ENCODE measurements at places on chromosomes 11 and 22. TPM values are rescaled to one million over a fixed set of nuclear protein-coding genes. Genes with fewer than 3 reads are reported as not detected.

DNA sequence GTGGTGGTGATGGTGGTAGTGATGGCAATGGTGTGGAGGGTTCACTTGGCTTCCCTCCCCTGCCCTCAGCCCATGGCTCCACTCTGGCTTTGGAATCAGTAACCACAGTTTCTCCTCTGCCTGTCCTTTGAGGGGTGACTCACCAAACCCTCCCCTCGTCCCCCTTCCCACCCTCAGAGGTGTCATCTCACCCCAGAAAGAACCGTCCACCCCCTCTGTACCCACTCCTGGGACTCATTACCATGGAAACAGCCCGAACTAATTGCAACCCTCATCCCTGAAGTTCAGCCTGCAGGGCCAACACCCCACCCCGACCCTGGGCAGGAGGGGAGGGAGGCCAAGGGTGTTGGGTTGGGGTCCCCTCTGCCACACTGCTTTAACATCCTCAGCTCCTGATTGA lies 26.6 kb downstream of the PHLDB1 start:
- DNase-seq = no peak

GRCh38 chr22:41240377-41241132 lies at the start of gene CHADL:
CHADL (minus strand) TSS chr22:41240931; CDS start chr22:41240881, 50 bp downstream.
- no peak for DNase-seq

GRCh38 chr11:113778111-113778910 lies 1.3 kb upstream of the CLDN25 start:
- DNase-seq = peak; percentile 49

DNA sequence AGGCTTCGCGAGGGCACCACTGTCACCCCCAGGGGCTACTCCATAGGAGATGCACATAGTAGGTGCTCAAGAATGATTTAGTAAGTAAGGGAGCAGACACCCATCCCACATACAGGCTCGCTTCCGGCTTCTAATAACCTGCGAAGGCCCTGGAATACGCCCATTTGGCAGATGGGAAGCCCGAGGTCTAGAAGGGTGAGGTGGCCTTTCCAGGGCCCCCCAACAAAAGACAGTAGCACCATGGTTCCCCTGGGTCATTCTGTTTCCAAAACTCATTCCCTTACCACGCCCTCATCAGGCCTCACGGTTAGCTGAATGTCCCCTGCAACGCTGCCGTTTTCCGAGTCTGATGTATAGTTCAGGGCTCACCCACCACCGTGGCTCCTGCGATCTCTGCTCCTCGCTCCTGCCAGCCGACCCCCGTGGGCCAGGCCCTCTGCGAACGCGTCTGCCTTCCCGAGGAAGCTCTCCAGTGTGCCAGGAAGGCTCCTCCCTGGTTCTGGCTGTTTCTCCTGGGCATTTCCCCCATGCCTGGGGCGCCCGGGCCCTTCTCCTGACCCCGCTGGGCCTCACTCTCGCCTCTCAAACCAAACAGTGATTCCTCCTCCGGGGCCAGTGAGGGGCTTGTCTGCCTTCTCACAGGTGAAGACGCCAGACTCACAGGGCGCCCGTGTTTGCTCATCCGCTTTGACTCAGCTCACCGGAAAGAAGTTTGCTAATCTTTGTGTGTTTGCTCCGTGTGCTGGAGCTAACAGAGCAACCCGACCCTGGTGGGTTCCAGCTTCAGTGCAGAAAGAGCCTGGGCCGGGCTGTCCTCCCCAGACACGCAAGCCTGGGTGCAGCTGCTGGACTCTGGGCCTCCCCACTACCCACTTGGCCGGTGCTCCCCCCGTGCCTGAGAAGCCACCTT lies 86.6 kb downstream of the RTL6 start:
- peak; percentile 15 for DNase-seq

GRCh38 chr11:63660972-63661371 lies 10.2 kb downstream of the ATL3 start:
- DNase-seq = no peak

GRCh38 chr11:103326070-103326794 lies 217.0 kb downstream of the DYNC2H1 start:
- DNase-seq = peak; percentile 39

DNA sequence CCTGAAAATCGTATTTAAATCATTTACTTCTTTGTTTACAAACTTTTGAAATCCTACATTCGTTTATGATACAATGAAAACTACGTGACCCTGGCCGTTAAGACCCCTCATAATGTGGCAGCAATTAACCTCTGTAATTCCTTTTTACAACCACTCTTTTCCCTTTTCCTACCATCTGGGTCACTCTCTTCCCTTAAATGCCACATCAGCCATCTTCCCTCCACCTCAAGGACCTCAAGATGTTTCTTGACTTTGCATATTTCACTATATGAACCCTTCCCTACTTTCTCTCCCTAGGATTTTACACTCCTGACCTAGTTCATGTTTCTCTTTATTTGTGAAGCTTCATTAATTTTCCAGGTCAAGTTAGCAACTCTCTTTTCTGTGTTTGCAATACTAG lies 26.8 kb downstream of the OR2AG2 start:
- DNase-seq = no peak

The LRRN4CL gene
- 3.1 TPM for total RNA-seq

The OR52I1 gene
- total RNA-seq = 5.5 TPM

The GGTLC3 gene
- not detected for total RNA-seq

The ZDHHC13 gene
- total RNA-seq = 13.5 TPM

All from umbilical cord (tissue), 2 donors.